ENCODE measurements at places on chromosomes 7 and 10.

GRCh38 chr10:109895095-109895818 is 28.1 kb downstream of the XPNPEP1 start:
- DNase-seq = peak; percentile 74

- no peak for DNase-seq
These were observed 8.9 kb downstream of the CHAT start for GRCh38 chr10:49622426-49623425.

GRCh38 chr10:29007748-29008610 is 280.9 kb upstream of the LYZL1 start:
- DNase-seq = no peak

- no peak for DNase-seq
These were observed 80.3 kb upstream of the CREB5 start for GRCh38 chr7:28332046-28332445.

GRCh38 chr10:60453036-60453435 is 63.4 kb upstream of the ANK3 start:
- peak; percentile 81 for DNase-seq

DNA sequence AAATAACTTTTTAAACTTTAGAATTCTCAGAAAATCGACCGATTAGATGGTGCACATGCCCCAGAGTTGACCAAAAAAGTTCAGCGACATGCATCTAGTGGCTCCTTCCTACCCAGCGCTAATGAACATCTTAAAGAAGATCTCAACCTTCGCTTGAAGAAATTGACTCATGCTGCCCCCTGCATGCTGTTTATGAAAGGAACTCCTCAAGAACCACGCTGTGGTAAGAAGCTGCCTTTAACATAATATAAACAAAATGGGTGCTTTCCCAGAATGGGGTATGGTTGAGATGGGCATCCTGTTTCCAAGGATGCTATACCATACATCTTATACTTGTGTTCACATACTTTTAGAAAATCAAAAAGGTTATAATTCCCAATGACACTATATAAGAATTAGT is 24.6 kb downstream of the GLRX3 start:
- DNase-seq = no peak

GRCh38 chr10:12521423-12521822 is 172.1 kb downstream of the CAMK1D start:
- DNase-seq = no peak

DNA sequence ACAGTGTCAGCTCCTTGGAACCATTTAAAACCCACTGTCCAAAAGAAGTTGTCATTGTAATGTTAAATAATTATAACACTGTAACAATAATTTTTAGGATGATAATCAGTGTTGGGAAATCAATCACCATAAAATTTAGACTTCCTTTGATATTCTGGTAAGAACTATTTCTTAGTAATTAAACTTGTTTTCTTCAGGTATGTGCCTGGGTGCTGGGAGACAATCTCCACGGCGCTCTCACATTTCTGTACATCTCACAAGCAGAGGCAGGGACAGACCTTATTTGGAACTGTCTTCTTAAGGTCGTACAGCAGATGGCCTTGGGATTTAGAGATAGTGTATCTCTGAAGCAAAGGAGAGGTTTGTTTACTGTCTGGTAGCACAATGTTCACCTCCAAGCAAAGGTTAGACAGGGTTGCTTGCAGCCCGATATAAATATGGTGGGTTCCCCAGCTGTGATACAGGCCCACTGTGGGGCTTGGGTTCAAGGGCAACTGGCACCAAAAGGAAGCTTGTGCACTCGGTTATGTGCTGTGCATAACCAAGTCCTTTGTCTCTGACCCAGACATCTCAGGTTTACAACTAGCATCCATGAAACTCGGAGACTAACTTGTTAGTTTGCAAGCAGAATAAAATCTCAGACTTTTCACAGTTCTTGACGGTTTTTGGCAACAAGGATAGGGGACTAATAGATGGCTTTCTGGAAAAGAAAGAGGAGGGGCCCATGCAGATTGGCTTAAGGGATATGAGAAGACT is 125.5 kb downstream of the RNF32 start:
- no peak for DNase-seq

DNA sequence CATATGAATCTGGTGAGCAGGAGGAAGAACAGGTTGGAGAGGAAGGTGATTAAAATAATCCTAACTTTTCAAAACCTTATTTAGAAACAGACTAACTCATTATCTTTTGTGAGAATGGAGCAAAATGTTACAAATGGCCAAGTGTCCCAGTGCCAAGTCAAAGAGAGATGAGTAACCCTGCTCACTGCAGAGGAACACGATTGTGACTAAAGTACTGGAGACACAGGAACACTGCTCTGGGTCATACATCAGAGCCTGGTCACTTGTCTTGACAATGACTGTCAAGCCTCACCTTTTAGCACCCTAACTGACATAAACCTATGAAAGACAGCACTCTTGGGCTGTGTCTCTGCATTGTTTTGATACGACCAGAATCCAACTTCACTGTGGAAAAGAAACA is 108.8 kb downstream of the SGMS1 start:
- DNase-seq = no peak

GRCh38 chr7:148485618-148486017 is 104.9 kb upstream of the C7orf33 start:
- no peak for DNase-seq

DNA sequence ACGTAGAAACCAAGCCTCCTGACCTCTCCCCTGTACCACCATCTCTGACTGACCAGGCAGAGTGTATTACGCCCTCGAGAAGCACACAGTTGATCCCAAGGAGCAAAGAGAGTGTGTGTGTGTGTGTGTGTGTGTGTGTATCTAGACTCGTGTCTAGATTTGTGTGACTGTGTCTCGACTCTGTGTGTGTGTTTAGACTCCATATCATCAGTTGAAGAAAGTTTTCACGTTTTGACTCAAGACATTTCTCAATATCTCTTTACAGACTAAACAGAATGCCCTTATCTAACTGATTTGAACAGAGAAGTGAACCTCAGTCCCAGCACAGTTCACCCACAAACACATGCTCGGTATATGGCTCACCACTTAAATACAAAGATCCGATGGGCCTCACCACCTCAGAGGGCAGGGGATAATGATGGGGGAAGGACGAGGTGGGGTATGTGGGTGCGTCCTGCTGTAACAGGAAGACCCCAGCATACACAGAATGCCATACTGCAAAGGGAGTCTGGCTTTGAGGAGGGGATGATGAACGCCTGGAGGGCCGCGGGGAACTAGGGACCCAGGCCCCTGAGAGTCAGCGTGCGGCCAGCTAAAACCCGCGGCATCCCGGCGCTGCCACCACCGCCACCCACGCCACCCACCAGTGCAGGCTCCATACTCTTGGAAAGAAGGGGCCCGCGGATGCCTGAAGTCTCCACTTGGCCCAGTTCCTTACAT is 780 bp downstream of the ALDH18A1 start:
- DNase-seq = peak; percentile 49

DNA sequence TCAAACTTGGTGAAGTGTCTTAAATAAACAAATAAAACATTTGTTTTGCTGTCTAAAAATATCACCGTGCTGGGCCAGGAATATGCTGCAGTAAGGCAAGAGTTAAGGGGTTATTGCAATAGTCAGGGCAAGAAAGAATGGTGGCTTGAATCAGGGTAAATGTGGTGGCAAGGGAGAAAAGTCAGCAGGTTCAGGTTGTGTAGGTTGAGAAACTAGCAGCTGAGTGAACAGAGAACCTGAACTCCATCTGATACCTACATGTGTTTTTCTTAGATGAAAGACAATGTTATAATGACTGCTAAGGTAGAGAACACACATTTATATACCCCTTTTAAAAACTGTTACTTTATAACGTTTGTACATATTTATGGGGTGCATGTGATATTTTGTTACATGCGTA is 28.7 kb downstream of the OTUD1 start:
- no peak for DNase-seq

DNA sequence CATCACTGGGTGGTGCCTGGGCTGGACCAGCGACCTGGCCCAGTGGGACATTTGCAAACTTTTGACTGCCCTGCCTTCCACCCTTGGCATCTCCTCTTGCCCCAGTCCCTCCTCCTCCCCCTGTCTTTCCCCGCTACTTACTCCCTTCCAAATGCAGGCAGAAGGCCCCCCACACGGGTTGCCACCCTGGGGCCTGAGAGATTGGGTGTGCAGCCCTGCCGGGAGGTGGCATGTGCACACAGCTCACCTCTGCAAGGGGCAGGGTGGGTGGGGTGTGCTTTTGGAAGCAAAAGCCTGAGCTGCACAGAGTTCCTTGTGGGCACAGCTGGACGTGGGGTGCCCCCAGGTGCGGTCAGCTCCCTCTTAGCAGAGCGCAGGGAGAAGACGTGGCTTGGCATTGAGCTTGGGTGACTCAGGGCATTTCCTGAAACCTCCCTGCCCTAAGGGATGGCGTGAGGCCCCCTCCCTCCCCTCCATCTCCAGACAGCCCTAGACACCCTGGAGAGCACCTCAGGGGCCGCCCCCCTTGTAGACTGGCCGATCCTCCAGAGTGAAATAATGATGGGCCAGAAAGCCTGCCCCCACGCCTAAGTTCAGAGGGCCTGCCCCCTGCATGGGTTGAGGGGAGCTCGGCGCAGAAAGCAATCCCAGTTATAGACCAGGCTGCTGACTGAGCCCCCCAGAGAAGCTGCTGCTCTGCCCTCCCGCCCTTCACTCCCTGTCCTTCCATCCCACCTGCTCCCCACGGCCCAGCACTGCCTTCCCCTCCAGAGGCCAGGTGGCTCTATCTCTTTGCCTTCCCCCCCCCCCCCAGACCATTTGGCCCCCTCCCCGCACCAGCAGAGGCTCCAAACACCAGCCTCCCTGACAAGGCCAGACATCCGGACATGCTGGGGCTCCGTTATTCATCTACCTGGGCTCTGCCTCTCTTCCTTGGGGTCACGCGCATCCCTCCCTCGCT is 2.3 kb upstream of the SHH start:
- DNase-seq = no peak

DNA sequence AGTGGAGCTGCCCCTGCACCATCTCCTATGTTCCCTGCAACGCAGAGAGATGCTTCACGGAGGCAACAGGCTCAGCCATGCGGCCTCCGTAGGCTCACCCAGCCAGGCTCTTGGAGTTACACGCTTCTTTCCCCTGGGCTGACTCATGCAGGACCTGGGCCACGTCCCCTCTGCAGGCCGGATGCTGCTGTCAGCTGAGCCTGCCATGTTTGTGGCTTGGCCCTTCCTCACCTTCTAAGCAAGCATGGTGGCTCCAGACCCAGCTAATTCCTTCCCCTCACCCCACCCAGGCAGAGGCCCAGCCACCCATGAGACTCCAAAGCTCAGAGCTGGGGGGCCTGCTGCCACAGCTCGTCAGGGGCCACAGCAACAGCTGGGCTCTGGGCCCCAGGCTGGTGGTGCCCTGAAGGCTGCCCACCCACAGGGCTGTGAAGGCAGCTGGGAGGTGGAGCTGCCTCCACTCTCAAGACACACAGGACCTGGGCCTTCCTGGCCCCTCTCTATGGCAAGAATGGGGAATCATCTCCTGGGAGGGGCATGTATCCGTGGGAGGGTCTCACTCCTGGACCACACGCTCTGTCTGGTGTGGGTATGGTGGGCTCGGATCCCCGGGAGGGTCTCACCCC is 219.6 kb downstream of the ELFN1 start:
- DNase-seq = no peak

DNA sequence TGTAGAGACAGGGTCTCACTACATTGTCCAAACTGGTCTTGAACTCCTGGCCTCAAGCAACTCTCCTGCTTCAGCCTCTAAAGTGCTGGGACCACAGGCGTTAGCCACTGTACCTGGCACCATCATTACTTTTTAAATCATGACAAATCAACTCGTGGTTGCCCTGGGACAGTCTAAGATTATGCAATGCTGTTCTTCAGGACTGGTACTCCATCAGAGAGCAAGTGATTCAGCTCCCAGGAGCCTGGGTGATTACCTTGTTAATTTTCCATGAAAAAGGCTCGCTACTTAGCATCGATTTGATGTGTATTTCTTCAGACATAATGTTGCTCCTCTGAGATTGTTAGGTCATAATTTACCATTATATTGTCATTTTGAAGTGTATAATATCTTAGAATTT is 158.9 kb upstream of the STEAP4 start:
- no peak for DNase-seq

- DNase-seq = no peak
These were observed 1.2 kb upstream of the SDHAF3 start for GRCh38 chr7:97116308-97116707.

DNA sequence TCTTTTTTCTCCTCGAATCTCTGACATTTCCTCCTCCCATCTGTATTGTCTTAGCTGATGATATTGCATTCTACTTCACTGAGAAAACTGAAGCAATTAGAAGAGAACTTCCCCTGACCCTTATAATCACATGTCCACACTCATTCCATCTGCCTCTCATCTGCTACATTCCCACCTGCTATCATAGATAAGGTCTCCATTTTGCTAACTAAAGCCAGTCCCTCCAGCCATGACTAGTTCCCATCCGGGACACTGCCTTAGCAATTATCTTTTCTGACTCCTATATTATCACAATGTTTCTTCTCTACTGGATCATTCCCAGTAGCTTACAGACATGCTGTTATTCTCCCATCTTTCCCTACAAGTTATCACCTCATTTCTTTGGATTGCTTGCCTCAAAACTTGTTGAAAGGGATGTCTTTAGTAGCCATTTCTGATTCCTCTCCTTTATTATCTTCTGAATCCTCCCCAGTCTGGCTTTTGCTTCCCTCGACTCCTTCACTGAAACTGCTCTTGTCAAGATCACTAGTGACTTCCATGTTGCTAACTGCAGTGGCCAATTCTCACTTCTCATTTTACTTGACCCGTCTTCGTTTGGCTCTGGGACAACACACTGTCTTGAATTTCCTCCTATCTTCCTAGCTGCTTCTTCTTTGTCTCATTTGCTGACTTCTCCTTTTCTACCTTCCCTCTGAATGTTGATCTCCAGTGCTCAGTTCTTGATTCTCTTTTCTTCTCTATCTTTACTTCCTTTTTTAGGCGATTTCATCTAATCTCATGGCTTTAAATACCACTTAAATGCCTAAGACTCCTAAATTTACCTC is 35.9 kb downstream of the FZD1 start:
- no peak for DNase-seq

GRCh38 chr10:83542774-83543411 is 596.4 kb upstream of the GHITM start:
- peak; percentile 46 for DNase-seq

DNA sequence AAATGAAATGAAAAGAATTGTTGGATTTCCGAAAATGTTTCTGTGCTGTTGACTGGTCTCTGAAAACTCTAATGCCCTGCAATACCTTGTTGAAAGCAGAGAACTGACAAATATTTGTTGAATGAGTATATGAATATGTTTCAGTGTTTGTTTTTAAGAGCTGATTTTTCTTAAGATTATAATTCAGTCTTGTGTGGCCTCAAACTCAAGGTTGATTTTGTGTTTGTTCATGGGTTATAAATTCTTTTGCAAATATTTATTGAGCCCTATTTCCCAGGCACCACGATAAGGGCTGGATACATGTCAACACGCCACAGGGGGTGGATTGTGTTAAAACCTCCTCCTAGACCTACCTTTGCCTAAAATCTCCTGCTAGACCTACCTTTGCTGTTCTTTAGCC is 203.9 kb upstream of the PLPP4 start:
- DNase-seq = no peak

GRCh38 chr7:85061456-85061855 is 125.4 kb downstream of the SEMA3D start:
- no peak for DNase-seq

GRCh38 chr10:88901984-88902789 is 22.1 kb downstream of the STAMBPL1 start:
- DNase-seq = no peak

Data from adipocyte (in vitro differentiated cells).